ENCODE measurements at places on chromosomes 5 and 9.

DNA sequence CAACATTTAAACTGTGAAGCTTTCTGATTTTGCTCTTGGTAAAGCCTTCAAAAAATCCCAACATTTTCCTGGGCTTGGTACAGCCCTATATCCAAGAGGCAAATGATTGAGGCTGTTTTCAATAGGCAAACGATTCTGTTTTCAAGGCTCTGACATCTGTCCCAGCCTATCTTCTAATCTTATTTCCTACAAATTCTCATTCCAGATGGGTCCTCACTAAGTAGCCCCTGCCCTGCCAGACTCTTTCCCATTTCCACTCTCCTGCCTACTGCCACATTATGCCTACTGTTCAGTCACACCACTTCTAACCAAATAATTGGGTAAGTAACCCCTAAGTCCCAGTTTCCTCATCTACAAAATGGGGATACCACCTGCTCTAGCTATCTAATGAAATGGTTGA is 3.5 kb downstream of the GBA2 start:
- no peak for DNase-seq

DNA sequence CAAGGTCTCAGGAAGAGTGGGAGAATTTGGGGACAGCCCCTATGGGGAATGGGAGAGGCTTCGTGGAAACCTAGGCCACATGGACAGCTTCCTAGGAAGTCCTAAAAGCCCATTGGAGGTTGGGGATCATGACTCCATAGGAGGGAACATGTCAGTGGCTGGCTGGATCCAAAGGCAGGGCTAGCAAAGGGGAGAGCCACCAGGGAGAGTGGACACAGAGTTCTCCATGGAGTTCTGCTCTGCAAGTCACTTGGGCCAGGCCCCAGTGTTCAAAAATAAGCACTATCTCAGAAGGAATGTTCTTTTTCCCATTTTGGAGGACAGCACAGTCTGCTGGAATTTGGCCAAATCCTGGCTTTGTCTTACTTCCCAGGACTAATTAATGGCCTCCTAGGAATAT is 140.6 kb upstream of the RAD23B start:
- no peak for DNase-seq

DNA sequence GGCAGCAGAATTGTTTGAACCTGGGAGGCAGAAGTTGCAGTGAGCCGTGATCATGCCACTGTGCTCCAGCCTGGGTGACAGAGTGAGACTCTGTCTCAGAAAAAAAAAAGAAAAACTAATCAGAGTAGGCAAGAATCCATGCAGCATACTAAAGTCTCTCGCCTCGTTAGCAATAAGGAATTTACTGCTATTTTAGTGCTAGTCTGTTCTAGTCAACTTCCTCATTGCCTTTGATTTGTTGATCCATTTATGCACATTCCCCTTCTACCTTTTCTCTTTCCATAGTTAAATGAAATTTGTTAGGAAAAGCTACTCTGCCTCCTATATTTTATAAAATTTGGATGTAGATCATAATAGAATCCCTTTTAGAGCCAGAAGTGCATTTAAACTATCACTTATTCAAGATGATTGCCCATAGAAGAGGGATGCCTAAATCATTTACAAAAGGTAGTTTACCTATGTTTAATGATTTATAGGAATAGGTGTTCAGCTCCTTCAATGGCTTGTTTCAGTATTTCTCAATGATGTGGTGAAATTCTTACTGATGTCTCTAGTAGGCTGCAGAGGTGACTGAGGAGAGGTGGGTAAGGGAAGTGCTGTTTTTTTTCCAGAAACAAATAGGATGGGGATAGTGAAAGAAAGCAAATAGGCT is 1.9 kb downstream of the LRRC19 start:
- no peak for DNase-seq

DNA sequence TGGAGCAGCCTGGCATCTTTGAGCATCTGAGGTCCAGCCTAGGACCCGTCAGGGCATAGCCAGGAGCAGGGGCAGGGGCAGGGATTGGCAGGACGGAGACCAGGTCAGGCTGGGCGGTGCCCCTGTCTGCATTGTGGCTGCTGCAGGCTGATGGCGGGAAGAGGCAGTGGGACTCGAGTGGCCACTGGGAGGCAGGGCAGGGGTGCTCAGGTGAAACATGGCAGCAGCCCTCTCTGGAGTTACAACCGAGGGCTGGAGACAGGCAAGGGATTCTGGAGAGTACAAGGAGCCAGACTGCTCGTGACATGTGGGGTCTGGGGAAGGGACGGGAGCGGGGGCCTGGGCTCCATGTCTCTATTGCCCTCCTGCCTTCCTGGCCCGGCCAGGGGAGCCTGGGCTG is 97.4 kb upstream of the RAPGEF1 start:
- DNase-seq: no peak

- DNase-seq: no peak
These were observed 107.4 kb downstream of the LMNB1 start for GRCh38 chr5:126884269-126884819.

DNA sequence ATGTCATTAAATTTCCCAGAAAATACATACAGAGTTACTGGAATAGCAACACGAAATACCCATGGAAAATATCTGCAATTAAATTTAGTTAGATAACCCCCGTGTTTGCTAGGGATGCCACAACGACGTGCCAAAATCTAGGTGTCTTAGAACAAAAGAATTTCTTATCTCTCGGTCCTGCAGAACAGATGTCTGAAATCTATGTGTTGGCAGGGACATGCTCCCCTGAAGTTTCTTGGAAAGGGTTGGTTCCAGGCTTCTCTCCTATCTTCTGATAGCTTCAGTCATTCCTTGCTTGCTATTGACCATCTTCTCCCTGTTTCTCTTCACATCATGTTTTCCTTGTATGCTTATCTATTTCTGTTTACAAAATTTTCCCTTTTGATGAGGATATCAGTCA is 1067.0 kb downstream of the CDH18 start:
- DNase-seq: no peak

DNA sequence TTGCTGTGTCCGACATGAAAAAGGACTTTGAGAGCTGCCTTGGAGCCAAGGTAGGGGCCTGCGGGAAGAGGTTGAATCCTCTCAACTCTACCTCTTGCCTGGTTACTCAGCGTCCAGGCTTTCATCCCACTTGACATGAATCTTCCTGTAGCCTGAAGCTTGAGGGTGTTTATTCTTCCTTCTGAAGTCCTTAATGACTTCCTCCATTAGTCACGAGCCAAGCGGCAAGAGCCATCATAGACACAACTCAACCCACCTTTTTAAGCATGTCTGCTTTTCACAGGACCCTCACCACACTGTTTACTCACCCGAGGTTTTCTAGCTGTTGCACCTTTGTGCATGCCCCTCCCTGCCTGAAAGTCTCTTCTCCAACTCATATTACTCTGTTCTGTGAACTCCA is 40.2 kb downstream of the ACO1 start:
- DNase-seq: no peak

DNA sequence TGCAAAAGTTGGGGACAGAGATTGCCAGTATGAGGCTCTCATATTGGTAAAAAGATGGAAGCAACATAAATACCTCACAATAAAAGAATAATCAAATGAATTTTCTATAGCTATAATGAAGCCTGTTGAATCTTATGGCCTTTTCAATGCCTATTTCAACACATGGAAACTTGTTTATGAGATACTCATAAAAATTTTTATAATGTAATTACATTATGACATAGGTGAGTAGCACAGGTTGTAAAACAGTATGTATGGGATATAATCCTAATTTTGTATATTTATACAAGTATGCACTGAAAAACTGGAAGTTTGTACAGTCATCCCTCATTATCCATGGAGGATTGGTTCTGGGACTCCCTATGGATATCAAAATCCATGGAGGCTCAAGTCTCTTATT is 21.2 kb upstream of the SEMA5A start:
- no peak for DNase-seq

DNA sequence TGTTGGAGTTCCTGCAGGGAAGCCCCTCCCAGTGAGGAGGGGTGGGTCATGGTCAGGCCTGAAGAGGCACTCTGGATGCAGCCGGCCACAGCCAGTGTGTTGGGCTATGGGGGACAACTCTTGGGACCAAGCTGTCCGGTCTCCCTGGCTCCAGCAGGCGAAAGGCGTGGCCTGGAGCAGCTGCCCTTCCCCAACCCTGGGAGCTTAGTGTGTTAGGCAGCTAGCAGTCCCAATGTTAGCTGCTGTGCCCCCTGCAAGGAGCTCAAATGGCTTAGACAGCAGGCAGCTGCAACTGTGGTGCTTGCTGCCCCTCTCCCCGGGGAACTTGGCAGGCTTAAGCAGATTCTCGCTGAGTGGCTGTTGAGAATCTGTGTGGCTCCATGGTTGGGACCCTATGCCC is 67.5 kb upstream of the ACTBL2 start:
- no peak for DNase-seq

DNA sequence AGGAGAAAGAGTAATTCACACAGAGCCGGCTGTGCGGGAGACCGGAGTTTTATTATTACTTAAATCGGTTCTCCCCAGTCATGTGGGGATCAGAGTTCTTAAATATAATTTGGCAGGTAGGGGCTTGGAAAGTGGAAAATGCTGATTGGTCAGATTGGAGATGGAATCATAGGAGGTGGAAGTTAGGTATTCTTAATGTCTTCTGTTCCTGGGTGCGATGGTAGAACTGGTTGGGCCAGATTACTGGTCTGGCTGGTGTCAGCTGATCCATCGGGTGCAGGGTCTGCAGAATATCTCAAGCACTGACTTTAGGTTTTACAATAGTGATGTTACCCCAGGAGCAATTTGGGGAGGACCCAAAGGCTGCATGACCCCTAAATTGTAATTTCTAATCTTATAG is 4.6 kb upstream of the CERCAM start:
- no peak for DNase-seq

- no peak for DNase-seq
These were observed 5.0 kb downstream of the ENTPD8 start for GRCh38 chr9:137435980-137436760.

- DNase-seq: no peak
These were observed 125.5 kb downstream of the OLFM1 start for GRCh38 chr9:135212961-135213360.

DNA sequence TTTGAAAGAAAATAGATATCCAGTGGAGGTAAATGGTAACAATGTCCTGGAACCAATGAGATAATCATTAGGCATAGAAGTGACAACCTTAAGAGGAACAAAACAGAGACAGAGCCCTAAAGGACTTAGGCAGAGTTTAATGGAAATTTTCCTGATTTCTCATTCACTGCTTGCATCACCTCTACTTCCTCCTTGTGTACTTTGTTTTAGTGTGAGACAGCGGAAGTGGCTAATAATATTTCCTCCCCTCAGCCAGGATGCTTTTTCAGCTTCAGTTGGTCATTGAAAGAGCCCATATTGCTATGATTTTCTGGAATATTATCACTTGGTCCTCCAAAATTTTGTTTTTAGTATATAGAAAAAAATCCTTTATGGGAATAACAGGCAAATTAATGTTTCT is 153.4 kb upstream of the MPDZ start:
- DNase-seq: no peak

DNA sequence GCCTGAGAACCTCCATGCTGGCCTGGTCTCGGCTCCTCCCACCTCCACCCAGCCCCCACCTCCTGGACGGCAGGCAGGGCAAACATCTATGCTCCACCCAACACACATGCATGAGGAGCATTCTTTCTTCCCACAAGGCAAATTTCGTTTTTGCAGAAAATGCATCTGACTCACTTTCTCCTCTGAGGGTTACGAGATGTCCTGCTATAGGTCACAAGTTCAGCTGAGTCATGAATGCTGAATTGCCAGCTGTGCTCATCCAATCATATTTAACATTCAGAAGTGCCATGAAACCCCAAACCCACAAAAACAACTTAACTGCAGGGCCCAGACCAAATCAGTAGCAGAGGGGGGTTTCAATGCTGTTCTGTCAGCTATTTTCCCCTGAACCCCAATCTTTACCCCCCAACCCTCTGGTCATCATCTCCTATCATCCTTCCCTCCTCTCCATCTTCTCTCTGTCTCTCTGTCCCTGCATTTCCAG is 39.0 kb upstream of the OSMR start:
- no peak for DNase-seq

DNA sequence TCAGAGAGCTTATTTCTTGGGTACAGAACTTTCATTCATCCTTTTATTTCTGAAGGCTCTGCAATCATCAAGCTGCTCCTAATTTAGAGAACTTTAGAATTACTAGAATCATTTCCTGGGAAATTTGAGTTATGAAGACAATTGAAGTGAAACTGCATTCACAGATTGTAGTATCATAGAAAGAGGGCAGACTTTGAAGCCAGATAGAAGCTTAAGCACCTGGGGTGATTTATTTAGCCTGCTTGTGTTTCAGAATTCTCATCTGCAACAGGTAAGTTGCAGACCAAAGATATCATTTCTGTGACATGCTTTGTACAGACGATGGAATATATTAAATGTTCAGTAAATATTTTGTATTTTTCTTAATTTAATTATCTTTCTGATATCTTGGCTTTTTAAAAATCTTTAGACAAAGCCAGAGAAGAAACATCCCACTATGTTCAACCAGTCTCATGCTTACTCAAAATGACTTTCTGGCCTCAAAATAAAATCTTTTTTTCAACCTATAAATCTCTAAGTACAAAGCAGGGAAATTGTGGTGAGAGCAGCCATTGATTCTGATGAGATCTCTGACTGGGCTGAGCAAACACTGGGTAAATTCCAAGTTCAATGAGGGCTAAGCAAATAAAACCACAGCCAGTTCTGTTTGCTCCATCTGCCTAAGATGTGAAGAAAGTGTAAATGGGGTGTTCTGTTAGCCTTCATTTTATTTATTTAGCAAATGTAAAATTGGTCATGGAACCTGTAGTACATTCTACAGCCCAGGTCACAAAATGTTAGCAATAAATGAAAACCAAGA is 264.7 kb upstream of the CCNG1 start:
- DNase-seq: no peak

Data from activated naive CD4-positive, alpha-beta T cell (primary cell).